CD4-positive, alpha-beta T cell treated with Interleukin-6 for 4 hours (primary cell): ENCODE measurements at places on chromosomes 12 and 14.

GRCh38 chr12:823028-823698 is 70.8 kb downstream of the WNK1 start:
- DNase-seq = no peak

DNA sequence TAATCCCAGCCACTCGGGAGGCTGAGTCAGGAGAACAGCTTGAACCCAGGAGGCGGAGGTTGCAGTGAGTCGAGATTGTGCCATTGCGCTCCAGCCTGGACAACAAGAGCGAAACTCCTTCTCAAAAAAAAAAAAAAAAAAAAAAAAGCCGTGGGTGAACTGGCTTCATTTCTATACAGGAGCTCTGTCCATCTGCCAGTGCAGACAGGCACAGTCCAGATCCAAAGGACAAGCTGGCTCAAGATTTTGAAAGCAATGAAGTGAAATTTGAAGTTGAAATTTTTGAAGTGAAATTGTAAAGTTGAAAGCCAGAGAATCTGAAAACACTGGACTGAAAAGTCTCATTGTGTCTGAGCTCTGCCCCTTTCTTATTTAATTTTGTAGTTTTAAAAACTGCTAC is 134.7 kb downstream of the CALM1 start:
- DNase-seq = no peak

DNA sequence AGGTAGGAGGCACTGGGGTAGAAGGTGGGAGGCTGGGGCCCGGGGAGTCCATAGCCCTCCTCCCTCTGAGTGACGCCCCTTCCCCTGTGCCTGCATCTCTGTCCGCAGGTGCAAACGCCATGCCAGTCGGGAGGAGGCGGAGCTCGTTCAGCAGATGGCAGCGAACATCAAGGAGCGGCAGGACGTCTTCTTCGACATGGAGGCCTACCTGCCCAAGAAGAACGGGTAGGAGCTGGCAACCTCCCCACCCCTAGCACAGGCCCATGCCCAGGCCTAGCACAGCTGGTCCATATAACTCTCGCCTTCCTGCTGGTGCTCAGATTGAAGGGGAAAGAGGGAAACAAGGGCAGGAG is 35.6 kb downstream of the TMEM120B start:
- no peak for DNase-seq

- DNase-seq = no peak
Measured at GRCh38 chr12:48990552-48990951, 8.6 kb downstream of the DDN start.

GRCh38 chr12:99861731-99862130 is 123.0 kb downstream of the ANKS1B start:
- no peak for DNase-seq
